ENCODE measurements at places on chromosomes 4 and X. TPM values are rescaled to one million over a fixed set of nuclear protein-coding genes. Genes with fewer than 3 reads are reported as not detected.

KIAA1210 gene
- total RNA-seq = not detected

GAGE13 gene
- not detected for total RNA-seq

DNA sequence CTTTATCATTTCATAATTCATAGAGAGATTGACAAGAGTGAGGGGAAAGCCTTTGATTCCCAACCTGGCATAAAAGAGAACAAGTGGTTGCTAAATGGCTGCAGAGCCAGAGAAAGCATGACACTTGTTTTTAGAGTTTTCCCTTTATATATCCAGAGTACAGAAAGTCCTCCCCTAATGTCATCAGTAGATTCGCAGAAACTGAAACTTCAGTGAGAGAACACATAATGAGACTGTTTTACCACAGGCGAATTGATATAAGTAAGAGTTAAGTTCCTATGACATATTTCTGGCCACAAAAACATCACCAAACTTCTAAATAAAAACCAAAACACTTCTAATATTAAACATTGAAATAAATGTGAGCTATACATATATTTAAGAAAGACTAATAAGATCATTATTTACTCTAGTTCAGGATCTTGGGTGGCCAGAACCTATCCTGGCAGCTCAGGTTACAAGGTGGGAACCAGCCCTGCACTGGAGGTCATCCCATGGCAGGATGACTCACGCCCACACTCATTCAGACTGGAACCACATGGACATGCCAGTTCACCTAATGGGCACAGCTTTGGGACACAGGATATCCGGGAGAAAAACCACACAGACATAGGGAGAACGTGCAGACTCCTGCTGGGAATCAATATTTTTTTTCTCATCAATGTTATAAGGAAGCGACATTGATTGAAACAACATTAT lies 35.5 kb downstream of the NWD2 start:
- no peak overlapping the region for H3K27ac ChIP-seq
- H3K36me3 ChIP-seq = no peaks in the 10 kb centered on the region
- no peaks in the 10 kb centered on the region for H3K27me3 ChIP-seq

DNA sequence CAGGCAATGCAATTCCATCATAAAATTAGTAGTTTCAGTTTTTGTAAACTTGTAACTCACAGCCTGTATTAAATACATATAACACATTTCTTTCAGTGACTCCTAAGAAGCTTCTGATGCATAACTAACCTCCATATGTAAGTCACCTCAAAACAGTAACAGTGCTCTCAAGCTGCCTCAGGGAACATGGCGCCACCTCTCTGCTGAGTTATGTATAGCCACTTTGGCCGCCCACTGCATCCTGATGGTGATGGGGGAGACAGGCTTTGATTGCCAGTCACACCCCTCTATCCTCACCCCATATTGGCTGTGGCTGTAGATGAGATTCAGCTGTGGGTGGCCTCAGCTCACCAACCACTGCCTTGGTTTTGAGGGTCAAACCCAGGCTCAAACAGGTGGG lies 54.3 kb downstream of the LRBA start:
- no peaks in the 10 kb centered on the region for H3K4me1 ChIP-seq
- no peak overlapping the region for H3K4me3 ChIP-seq
- no peak overlapping the region for H3K27ac ChIP-seq
- DNase-seq = no peak
- H3K36me3 ChIP-seq = no peaks in the 10 kb centered on the region
- no peaks in the 10 kb centered on the region for H3K27me3 ChIP-seq

DNA sequence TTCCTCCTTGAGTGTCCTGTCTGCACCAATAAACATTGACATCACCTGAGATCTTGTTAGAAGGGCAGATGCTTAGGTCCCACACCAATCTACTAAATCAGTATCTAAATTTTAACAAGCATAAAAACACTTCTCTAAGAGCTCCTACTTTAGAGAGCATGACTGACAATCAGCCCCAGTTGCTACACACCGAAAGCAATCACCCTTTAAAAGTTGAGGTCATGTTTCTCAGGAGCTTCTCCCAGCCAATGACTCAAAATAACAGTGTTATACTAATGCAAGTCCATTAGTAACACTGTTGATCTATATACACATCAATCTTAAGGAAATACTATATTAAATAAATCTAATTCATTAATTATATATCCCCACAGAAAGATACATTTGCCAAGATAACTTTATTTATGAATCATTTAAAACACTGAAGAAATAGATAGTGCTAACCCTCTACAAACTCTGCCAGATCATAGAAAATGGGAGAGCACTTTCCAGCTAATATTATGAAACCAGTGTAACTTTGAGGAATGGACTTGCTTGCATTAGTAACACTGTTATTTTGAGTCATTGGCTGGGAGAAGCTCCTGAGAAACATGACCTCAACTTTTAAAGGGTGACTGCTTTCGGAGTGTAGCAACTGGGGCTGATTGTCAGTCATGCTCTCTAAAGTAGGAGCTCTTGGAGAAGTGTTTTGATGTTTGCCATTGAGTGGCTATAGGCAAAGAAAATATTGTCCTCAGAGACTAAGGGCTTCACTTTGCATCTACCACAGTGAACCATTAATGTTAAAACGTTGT lies 109.8 kb upstream of the HDX start:
- H3K4me1 ChIP-seq = no peaks in the 10 kb centered on the region
- no peaks in the 10 kb centered on the region for H3K36me3 ChIP-seq
- no peak for DNase-seq
- no peak overlapping the region for H3K4me3 ChIP-seq

GRCh38 chr4:89657931-89658700 lies 178.8 kb downstream of the SNCA start:
- H3K4me3 ChIP-seq = no peak overlapping the region
- no peaks in the 10 kb centered on the region for H3K27me3 ChIP-seq
- no peaks in the 10 kb centered on the region for H3K36me3 ChIP-seq
- no peaks in the 10 kb centered on the region for H3K4me1 ChIP-seq
- H3K27ac ChIP-seq = no peak overlapping the region
- DNase-seq = no peak

Data from T-cell (primary cell).